ENCODE measurements at places on chromosomes 4 and X.

DNA sequence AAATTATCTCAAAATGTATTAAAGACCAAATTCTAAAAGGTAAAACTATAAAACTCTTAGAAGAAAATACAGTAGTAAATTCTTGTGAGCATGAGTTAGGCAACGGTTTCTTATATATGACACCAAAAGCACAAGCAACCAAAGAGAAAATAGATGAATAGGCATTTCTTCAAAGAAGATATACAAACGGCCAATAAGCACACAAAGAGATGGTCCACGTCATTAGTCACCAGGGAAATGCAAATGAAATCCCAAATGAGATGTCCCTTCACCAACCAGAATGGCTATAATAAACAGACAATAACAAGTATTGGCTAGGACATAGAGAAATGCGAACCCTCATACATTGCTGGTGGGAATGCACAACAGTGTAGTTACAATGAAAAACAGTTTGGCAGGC lies 44.6 kb downstream of the RAB33A start:
- no peak for DNase-seq

DNA sequence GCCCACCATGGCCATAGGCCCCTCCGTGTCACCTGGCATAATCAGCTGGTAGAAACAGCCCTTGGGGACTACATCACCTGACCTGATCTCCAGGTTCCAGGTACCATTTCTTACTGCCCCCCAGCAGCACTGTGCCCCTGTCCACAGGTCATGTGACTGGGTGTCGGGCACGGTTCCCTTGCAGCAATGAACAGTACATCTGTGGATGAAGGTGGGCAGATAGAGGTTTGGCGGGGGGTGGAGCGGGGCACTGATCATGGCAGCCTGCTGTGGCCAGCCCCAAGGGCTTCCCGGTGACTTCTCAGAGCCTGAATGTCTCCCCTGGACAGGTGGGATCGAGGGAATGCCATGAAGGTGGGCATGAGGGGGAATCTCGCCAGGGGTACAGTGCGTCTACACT lies 37.8 kb downstream of the TRMT44 start:
- DNase-seq: no peak

GRCh38 chr4:93896516-93896915 lies 68.0 kb downstream of the ATOH1 start:
- DNase-seq: no peak

DNA sequence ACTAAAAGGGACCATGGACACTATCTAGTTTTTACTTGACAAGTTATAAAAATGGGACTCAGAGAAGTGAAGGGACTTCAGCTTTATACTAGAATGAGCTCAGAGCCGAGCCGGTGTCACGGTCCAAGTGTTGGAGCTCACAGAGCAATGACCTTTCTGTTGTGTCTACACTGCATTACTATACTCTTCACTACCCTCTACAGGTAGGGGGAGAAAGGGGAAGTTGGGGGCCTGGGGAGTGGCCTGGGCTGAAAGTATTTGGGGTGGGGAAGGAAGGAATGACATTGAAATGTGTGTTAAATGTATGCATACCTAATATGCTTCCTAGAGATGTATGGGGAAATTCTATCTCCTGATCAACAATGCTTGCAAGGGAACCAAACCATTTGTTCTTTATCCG lies 48.8 kb upstream of the HHIP start:
- DNase-seq: no peak

GRCh38 chr4:40986375-40986774 lies 228.0 kb downstream of the APBB2 start:
- no peak for DNase-seq

GRCh38 chr4:106530821-106531220 lies 162.2 kb upstream of the GIMD1 start:
- no peak for DNase-seq

- no peak for DNase-seq
These were observed 5.2 kb upstream of the ACTRT1 start for GRCh38 chrX:128057421-128057820.

GRCh38 chr4:169342906-169343564 lies 72.3 kb upstream of the SH3RF1 start:
- DNase-seq: no peak

DNA sequence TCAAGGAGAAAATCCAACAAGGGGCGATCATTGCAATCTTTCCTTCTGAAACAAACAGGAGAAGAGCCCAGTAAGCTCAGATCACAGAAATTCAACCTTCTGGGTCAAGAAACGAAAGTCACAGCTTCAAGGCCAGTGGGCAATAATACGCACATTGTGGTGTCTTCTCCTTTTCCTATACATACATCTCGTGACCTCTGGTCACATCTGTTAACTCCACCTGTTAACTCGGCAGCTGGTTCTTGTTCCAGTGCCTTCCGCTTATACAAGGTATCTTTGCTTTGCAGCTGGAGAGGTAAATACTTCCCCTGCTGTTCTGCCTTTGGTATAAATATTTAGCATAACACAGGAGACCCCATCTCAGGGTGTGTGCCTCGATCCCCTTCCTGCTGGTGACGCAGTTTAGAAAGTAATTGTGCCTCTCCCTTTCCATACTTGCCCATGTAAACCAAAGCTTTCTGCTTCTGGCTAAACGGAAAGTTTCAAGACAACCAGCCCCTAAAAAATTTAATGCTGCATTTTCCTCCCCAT lies 45.0 kb downstream of the CCDC149 start:
- DNase-seq: no peak

DNA sequence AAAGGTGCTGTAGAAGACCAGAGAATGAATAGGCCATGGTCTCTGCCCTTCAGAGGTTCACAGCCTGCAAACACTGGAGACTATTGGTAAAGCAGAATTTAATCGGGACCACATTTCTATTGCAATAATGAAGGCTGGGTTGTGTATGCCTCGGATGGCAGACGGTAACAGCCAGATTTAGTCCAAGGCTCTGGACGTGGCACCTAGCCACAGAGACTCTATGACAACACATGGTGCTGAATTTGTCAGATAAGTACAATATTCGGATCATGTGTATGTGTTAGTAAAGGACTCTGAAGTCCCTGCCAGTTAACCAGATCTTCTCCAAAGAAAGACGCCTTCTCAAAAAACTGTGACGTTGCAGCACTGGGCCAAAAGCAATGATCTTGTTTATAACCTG lies 129.0 kb downstream of the DCTD start:
- no peak for DNase-seq

- DNase-seq: no peak
These were observed 287.0 kb upstream of the POF1B start for GRCh38 chrX:85666471-85666870.

DNA sequence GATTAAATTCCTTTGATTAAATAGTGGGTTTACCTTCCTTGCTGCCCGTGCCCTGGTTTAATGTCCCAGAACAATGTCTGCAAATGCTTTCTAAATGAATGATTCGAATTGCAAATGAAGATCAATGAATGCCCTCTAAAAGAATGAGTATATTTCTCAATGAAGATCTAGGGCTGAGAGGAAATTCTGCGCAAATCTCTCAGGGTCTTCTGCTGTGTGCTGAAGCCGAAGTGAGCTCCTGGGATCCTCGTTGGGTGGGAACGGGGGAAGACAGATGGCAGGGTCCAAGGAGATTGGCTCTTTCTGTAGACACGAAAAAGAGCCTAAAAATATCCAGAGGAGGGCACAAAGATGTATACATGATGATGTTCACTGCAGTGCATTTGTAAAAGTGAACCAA lies 224.8 kb downstream of the STIM2 start:
- no peak for DNase-seq

DNA sequence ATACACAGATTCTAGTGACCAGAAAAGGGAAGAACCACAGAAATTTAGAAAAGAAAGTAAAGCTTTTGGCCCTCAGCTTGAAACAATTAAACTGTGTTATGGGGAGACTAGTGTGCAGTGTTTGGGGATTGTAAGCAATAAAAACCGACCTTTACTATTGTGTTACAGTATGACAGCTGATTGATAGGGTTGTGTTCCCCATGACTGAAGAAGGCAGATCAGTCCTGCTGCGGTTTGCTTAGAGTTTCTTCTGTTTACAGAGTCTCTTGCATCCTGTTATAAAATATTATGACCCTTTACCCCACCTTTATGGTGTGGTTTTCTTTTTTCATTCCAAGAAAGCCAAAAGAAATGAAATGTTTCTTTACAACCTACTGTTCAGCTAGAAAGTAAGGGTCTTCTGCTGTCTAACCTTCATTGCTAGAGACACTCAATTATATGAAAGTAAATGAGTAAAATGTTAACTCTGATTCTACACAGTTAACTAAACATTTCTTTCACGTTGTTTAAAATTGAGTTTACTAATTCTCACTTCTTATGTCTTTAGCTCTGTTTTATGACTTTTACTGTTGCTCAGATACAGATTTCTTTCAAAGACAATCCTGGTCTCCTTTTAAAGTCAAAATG lies 18.1 kb downstream of the CHIC1 start:
- DNase-seq: no peak

DNA sequence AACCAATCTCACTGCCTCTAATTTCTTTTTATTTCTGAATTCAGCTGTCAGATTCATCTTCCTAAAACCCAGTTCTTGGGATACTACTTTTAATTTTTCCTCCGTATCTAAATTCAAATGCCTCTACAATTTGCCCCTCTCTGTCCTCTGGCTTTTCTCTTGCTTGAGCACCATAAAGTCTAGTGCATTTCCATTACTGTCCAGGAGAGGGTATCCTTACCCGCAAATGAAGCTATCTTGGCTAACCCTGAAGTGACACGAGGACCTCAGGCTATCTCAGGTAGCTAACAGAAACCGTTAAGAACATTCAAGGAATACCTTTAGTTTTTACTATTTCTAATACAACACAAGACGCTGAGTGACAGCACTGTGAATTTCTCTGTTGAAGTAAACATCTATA lies 49.4 kb upstream of the PRR32 start:
- DNase-seq: peak; percentile 25

GRCh38 chr4:184267206-184267608 lies 49.5 kb upstream of the ENPP6 start:
- no peak for DNase-seq

DNA sequence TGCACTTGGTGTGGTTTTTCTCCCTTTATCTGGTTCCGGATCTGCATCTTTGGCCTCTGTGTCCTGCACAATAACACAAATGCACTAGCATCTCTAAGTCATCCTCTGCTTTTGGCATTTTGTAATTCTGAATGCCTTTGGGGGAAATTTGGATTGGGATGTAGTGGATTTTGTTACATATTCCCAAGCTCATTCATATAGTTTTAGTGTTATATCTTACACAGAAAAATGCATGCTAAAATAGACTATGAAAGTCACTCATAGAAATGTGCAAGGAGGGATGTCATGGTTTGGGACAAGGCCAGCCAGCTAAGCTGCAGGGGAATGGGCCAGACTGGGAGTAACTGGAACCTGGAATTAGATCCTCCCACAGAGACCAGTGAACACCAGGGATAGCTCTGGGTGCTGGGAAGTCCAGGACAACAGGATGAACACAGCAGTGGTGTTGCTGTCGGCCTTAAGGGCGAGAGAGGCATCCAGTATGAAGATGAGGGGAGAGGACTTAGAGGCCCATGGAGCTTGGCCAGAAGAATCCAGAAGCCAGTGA lies 20.1 kb downstream of the ENPP6 start:
- DNase-seq: no peak

- no peak for DNase-seq
These were observed 24.8 kb upstream of the AFAP1 start for GRCh38 chr4:7964459-7964858.

DNA sequence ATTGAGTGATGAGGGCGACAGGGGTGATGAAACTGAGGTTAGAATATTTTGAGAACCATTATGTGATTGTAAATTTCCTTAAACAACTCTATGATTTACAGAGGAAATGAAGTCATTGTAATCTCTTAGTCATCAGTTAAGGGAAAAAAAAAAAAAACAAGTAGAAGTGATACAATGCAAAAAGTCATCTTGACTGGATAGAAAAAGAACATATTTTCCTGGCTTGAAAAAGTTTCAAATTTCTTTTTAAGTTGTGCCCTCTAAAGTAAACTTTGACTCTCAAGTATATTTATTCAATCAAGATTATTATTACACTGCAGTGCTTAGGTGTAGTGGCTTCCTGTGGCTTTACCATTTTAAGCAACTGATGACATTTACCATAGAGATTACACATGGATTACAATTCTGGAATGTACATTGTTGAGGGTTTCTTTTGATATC lies 40.6 kb downstream of the GABRB1 start:
- no peak for DNase-seq

- DNase-seq: no peak
These were observed 56.9 kb downstream of the FAT1 start for GRCh38 chr4:186666750-186667149.

Measured in NCI-H748 treated with DMSO at 0.1 percent for 48 hours (cell line).